Smooth muscle cell of the umbilical artery (primary cell): ENCODE measurements at places on chromosomes 4 and X. TPM values are rescaled to one million over a fixed set of nuclear protein-coding genes. Genes with fewer than 3 reads are reported as not detected.

Gene CNGA1
- total RNA-seq = 0.30 and 0.42 TPM in 2 replicates

Gene TMEM185A
- total RNA-seq = 22.0 and 22.6 TPM in 2 replicates

Gene STS
- total RNA-seq = 5.0 and 6.8 TPM in 2 replicates

Gene FGD1
- total RNA-seq = 3.3 and 9.5 TPM in 2 replicates

Gene TEX13B
- not detected in 2 replicates for total RNA-seq

Gene ETNPPL
- total RNA-seq = not detected in 2 replicates

Gene FAM184B
- total RNA-seq = 0.05 TPM in 1 of 2 replicates, not detected in the other
